NCI-H748 treated with DMSO at 0.1 percent for 48 hours (cell line): ENCODE measurements at places on chromosomes 13 and 19.

DNA sequence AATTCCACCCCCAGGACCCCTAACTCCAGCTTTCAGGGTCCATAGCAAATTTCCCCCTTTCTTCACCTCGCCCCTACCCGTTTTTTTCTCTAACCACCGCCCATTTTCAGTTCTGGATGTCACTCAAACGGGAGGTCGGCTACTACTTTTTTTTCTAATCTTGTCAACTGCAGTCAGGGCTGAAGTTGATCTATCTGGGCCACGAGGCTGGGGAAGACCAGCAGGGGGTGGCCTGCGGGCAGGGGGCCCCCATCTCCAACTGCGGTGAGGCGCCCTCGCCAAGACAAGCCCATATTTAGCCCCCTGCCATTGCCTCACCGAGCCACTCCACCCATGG is 748 bp downstream of the LHFPL6 start:
- no peak for DNase-seq

DNA sequence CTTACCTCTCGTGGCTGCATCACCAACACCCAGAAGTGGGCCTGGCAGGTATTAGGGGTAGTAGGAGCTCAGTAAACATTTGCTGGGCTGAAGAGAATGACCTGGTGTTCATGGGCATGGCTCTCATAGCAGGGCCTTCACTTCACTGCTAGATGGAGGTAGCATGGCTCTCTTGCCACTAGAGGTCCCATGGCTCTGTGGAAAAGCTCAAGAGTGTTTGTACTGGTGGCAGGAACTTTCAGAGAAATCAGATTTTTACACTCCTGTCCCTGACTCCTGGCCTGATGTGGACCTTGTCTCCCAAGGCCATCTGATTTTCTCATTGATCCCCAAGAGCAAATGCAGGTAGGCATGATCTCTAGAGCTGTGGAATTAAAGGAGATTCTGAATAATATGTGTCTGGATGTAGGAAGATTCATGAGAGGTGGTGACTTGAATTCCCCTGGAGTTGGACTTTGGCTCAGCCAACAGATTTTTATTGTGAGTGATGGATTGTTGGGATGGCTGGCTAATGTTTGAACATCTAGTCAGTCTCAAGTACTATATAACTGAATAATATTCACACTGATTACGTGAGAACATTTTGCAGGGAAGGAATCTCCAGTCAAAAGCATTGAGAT is 5.7 kb downstream of the ZNF574 start:
- DNase-seq: no peak

GRCh38 chr19:30053558-30053957 is 111.5 kb downstream of the URI1 start:
- no peak for DNase-seq

DNA sequence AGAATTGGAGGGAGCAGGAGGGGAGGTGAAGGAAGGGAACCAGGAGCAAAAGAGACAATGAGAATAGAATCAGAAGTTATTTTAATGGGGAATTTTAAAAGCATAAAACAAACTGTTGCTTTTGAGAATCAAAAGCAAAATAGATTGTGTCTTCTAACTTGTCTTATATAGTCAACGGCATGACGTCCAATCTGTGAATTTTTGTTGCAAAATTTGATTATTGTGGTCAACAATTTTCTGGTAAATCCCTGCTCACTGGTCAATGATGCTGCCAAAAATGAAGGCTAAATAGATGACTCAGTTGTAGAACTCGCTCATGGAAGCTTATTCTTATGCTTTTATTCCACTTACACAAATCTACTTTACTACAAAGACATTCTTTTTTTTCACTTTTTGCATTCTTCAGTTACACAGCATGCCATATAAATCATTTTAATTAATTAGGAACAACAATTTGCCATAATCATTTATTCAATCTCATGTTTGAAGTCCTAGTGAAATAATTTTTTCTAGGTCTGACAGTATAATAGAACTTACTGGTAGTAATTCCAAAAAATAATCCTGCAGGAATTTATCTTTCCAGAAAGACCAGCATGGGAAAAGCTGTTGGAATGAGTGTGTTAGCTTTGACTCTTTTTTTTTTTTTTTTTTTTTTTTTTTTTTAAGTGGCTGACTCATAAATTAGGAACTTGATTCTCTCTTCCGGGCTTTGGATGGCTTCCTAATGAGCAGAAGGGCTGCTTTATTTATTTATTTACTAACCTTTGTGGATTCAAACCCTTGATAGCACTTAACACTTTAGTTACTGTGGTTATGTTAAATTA is 256.9 kb downstream of the SPRY2 start:
- DNase-seq: peak; percentile 38

- no peak for DNase-seq
These were observed 169.9 kb downstream of the STK24 start for GRCh38 chr13:98406971-98407370.

GRCh38 chr19:48558018-48558684 is 6.2 kb downstream of the SULT2B1 start:
- DNase-seq: no peak

- DNase-seq: no peak
These were observed 34.1 kb downstream of the NLRP12 start for GRCh38 chr19:53789708-53790678.

DNA sequence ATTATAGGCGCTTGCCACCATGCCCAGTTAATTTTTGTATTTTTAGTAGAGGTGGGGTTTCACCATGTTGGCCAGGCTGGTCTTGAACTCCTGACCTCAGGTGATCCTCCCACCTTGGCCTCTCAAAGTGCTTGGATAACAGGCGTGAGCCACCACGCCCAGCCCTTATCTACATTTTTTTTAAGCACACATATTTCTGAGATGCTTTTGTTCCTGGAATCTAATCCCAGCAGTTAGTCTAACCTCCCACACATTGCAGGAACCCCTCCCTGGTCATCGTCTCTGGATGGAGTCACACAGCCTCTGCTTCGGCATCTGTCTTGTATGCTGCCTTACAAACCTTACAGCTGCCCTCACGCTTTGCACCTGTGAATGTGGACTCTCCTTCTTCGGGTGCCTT is 15.1 kb upstream of the KATNAL1 start:
- no peak for DNase-seq
